ENCODE measurements at places on chromosomes 1 and 21. TPM values are rescaled to one million over a fixed set of nuclear protein-coding genes. Genes with fewer than 3 reads are reported as not detected.
A peak's percentile ranks its signal among the peaks of the same experiment; 100 is the strongest.

DNA sequence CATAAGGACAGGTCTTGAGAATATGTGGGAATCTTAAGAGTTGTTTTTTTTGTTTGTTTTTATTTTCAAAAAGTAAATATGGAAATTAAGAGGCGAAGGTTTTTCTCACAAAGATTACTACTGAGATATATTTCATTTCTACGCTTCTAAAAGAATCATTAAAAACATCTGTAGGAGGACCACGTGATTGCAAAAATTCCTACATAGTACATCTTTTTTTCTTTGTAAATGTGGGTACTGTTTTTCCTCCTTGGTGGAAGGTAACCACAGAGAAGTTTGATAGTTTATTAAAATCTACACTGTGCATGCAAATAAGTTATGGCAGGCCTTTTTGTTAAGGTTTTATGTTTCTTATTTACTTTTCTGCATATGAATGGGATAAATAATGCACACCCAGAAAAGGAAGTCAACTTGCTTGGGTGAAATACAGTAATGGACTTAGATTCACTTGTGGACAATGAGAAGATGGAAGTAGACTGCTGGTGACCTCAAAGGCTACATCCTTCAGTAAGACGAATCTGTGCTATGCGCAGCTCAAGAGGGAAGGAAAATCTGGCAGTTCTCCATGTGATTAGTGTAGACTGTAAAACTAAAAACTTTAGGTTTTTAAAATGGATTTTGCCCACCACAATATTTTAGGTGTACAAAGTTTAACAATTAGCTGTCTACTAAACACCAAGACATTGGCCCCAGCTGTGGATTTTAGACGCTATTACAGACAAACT, 2.0 kb downstream of the AK5 start:
- DNase-seq: no peak

- no peak for DNase-seq
Measured at GRCh38 chr1:154295408-154296235, 23.2 kb downstream of the HAX1 start.

GRCh38 chr1:7885513-7886404, 32.9 kb upstream of the UTS2 start:
- DNase-seq: peak; percentile 98

- no peak for DNase-seq
Measured at GRCh38 chr1:99599678-99600175, 46.2 kb upstream of the PALMD start.

C1QB gene
- total RNA-seq: 44.6 TPM

PDZK1IP1 gene
- total RNA-seq: 40.6 TPM

CD164L2 gene
- 1.7 TPM for total RNA-seq

HSD3B2 gene
- total RNA-seq: 27.2 TPM

ATP1A4 gene
- not detected for total RNA-seq

PODN gene
- total RNA-seq: 9.1 TPM
